ENCODE measurements at places on chromosomes 2 and 18.
A peak's percentile ranks its signal among the peaks of the same experiment; 100 is the strongest.

GRCh38 chr18:11980163-11980493 lies 1.2 kb upstream of the IMPA2 start:
- peak; percentile 10 for DNase-seq

- no peak for DNase-seq
Measured at GRCh38 chr2:156322686-156323231, 9.8 kb downstream of the NR4A2 start.

DNA sequence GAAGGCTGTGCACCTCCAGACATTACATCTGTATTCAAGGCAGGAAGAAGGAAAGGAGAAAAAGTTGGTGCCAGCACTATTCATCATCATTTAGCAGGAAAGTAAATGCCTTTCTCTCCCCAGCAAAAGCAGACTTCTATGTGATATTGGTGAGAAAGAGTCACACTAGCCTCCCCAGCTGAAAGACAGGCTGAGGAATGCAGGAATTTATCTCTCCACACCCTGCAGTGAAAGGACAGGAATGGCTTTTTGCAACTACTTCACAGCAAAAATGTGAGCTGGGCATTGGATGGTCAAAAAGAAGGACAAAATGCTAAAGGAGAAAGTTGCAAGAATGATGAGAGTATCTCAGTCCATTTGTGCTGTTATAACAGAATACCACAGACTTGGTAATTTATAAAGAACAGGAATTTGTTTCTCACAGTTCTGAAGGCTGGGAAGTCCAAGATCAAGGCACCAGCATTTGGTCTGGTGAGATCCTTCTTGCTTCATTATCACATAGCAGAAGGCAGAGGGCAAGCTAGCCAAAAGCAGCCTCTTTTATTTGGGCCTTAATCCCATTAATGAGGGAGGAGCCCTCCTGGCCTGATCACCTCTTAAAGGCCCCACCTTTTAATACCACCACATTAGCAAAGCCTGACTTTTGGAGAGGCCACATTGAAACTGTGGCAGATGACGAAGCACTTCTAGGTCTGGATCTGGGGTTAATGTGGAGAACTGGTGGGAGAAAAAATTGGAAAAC lies 388.1 kb upstream of the SLC14A2 start:
- no peak for DNase-seq

DNA sequence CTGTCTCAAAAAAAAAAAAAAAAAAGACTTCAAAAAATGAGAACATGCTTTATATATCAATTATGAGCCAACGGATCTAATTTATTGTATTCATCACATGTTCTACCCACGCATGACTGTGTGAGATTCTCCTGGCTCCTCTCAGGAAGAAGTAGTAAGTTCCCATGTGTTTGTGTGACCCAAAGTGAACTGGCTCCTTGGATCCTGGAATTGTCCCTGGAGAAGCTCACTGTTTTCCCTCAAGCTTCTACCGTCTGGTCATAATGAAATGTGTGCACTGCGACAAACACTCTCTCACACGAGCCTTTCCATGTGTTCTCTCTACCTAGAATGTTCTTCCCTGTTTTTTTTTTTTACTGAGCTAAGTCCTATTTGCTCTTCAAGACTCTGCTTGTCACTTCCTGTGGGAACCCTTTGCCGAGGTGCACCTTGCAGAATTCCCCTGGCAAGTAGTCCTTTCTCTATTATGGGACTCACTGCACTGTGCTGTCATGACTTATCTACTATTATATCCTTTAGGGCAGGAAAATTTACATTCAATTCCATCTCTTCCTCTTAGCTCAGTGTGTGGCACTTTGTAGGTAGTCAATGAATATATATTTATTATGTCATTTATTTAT lies 83.2 kb upstream of the THOC1 start:
- no peak for DNase-seq

GRCh38 chr2:226308986-226309385 lies 490.6 kb downstream of the IRS1 start:
- DNase-seq, result peak; percentile 78
